NCI-H1694 (cell line): ENCODE measurements at places on chromosomes 6 and 20.

DNA sequence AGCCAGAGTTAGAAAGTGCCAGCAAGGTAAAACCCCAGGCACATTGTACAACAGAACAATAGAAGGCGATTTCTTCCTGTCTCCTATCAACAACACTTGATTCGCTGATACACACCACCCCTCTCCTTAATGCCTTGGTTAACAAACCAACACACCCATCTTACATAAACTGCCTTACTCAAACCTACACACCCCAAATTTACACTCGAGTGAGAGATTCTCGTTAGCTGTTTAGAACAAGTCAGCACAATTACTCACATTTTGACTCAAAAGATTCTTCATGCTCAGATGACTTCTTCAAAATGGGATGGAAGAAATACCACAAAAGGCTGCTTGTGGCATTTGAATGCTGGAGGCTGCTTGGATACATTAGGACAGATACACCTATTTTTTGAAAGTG is 80.0 kb upstream of the FOXQ1 start:
- no peak for DNase-seq

DNA sequence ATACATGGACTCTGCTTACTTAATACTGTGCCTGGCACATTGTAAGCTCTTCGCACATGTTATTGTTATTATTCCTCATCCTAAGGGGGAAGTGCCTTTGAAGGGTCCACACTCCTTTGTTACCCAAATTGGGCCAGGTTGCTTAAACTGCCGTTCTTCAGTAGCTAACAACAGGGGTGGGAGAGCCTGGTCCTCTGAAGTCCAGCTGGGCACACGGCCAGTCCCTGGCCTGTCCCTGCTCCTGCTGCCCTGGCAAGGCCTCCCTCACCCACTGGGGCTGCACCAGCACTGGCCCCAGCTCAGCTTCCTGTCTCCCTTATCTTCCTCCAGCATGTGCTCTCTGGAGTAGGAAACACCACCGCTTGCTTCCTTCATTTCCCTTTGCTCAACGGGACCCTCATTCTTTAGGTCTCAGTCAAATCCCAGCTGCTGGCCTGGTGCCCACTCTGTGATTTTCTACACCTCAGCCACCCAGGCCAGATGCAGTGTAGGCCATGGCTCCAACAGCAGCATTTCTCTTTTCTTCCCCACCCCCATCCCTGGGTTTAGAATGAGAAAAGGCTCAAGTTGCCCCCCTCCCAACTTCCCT is 5.5 kb upstream of the PROCR start:
- no peak for DNase-seq

- no peak for DNase-seq
Measured at GRCh38 chr6:86723729-86724128, 213.6 kb upstream of the HTR1E start.

DNA sequence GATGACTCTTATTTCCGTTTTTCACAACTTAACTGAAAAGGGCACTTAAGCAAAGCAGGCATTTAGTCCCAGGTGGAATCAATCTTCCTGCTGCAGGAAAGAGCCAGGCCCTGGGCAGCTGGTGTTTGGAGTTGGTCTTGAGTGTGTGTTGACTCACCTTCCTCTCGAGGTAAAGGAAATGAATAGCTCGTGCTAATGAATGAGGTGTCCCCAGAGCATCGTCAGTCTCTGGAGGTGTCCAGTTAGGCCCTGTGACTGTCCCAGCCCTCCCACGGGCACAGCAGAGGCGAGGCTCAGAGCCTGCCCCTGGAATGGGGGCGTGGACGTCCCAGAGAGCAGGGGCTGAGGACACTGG is 277.7 kb downstream of the NRN1 start:
- DNase-seq, result no peak

- DNase-seq, result no peak
Measured at GRCh38 chr6:148157841-148158240, 184.8 kb upstream of the SASH1 start.

- DNase-seq, result no peak
Measured at GRCh38 chr20:54140067-54140466, 33.7 kb downstream of the CYP24A1 start.

DNA sequence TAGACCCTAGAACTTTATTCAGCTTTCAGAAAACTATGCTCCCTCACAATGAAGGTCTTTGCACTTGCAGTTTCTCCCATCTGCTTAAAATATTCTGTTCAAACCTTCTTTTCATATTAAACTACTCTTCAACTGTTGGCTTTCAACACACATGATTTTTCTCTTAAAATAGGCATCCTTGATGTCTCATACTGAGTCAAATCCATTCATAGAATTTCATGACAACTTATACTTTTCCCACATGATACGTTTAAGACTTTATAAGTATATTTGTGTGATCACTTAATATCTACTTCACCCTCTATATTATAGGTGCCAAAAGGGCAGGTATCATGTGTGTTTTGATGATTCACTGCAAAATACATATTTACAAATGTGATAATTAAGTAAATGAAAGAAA is 412.5 kb downstream of the MMUT start:
- no peak for DNase-seq

- peak; percentile 65 for DNase-seq
Measured at GRCh38 chr6:128068119-128068479, 167.2 kb upstream of the THEMIS start.

DNA sequence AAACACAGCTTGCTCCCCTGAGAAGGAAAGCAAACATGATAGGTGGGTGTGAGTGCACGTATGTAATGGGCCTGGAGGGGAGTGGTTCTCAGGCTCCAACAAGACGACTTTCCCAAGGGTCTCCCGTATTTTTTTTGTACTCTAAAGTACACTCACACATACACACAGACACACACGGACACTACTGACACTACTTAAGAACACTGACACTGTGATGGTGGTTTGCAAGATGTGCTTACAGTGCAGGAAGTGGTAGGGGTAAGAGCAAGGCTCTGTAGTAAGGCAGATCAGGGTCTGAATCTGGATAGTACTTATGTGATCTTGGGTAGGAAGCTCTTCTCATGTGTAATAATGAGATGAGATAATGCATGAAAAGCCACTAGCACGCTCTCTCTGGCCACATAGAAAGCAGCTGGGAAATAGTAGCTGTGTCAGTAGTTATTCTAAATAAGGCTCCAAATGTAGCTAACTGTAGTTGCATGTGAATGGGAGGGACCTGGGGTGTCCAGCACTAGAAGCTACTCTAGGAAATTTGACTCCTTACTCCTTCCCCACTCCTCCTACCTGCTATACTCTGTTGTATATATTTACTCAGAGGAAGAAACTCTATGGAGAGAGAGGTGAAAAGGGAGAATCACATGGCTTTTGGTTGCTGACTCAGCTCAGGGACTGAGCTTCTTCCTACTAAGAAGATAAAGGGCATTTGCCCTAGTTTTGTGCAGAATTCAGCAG is 8.4 kb upstream of the ZBTB24 start:
- DNase-seq, result no peak

DNA sequence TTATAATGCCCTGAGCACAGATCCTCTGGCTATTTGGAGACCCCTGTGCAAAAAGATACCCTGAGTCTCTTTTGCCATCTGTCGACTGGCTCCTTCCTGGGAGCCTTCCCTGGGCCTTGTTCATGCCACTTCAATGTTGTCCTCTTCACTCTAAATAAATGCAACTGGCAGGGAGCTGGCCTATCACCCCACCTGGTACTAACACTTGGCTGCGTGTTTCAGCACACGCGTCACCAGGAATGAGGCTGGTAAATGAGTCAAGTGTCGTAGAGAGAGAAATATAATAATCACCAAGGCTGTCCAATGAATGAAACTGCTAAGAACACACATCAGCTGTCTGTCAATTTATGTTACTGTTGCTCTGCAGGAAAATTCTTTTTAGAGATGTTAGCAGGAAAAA is 374.6 kb upstream of the JARID2 start:
- DNase-seq, result no peak

DNA sequence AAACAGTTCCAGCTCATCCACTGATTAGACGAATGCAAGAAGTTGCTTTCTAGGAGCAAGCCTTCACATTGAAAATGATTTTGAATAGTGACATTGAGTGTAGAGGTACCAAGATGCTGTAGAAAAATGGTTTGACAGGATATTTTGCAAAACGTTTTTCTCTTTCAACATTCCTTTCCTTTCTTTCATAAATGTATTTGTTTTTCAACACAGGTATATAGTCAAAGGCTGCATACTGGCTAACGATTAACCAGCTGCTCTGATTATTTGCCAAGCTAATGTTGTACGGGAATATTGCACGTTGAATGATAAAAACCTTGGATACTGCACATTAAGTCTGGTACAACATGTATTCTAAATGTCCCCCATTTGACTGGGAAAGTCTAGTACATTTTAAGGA is 78.8 kb upstream of the TENT5A start:
- no peak for DNase-seq

DNA sequence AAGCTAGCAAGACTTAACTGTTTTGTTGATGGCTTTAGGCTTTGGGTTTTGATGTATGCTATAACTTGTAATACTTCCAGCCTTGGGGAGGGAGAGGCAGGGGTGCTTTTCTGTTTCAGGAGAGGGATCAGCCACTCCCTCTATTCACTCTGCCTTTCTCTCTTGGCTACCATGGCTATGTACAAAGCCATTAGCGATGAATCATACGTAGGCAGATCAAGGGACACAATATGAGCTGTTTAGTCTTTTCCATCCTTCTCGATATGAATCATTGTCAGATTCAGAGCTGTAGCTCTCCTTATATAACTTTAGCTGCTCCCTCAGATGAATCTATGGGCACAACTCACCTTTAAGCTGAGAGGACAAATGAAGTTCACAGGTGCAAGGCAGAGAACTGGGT is 230.6 kb downstream of the TSHZ2 start:
- no peak for DNase-seq

GRCh38 chr6:51349857-51350256 is 531.2 kb downstream of the TFAP2B start:
- DNase-seq, result no peak

- DNase-seq, result no peak
Measured at GRCh38 chr20:23414526-23415188, 6.6 kb downstream of the NAPB start.

- no peak for DNase-seq
Measured at GRCh38 chr20:49231471-49231870, 12.3 kb downstream of the DDX27 start.

- DNase-seq, result no peak
Measured at GRCh38 chr6:102717737-102718456, 1324.4 kb downstream of the GRIK2 start.

DNA sequence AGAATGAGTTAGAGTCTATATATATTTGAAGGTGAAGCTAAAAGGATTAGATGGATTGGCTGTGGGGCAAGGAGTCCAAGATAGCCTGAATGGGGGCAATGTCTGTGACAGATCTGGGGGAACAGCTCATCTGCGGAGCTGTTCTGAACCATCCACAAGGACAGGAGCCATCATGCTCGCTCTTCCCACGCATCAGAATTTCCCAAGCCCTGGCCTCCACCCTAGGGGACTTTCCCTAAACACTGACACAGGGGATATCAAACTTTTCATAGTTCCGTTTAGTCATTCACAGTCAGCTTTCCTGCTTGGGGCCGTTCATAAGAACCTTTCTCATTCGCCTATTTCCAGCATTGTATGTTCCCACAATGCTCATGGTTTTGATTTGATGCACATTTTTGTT is 37.6 kb upstream of the CCN6 start:
- DNase-seq, result no peak

GRCh38 chr6:118317581-118318563 is 230.2 kb upstream of the PLN start:
- DNase-seq, result no peak

DNA sequence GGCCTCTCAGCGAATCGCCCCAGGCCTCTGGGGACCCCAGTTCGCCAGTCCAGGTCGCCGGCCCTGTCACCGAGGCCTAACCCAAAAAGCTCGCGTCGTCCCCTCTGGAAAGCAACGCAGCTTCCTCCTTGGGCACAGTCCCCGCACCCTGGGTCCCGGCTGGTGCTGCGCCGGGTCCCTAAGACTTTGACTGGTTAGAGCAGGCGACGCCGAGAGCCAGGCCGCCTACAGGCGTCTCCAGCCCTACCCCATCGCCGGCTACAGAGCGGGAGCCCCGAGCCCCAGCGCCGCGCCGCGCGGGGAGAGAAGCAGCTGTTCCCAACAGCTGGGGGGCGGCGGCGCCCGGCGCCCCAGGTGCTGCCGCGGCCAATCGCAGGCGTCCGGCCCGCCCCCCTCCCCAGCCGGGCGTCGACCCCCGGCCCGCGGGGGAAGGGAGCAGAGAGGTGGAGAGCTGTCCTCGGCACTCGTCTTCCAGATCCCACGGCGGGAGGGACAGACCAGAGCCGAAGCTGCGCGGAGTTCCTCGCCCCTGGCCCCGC is 540 bp upstream of the RBM24 start:
- no peak for DNase-seq

- no peak for DNase-seq
Measured at GRCh38 chr6:52352239-52353018, 9.5 kb upstream of the PAQR8 start.

GRCh38 chr6:19736066-19736465 is 101.1 kb upstream of the ID4 start:
- DNase-seq, result no peak

GRCh38 chr20:40262219-40262618 is 426.8 kb downstream of the MAFB start:
- DNase-seq, result no peak
